Transverse colon (tissue), 4 donors: ENCODE measurements at places on chromosomes 6 and 20. TPM values are rescaled to one million over a fixed set of nuclear protein-coding genes. Genes with fewer than 3 reads are reported as not detected.

DNA sequence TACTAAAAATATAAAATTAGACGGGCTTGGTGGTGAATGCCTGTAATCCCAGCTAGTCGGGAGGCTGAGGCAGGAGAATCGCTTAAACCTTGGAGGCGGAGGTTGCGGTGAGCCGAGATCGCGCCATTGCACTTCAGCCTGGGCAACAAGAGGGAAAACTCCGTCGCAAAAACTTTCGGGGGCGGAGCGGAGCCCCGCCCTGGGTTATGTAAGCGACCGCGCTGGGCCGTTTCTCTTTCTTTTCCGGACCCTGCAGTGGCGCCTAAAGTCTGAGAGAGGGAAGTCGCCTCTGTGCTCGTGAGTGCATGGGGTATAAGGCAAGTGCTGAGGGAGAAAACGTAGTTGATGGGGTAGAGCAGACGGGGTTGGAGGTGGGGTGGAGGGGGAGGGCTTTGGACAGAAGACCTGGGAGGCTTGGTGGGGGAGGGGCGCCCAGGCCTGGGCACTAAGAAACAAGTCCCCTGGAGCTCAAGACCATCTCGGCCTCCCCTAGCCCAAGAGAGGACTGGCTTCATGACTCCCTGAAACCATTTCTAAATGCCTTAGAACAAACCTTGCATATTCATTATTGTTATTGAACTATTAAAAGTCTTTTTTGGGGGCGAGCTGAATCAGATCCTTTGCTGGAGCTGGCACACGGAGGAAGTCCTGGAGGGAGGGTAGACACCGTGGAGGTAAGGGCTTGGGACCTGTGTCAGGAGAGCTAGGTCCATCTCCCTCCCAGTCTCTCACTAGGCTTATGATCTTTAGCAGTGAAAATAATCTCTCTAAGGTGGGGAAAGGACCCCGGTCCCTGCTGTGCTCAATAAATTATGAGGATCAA, 2.7 kb upstream of the MICA start:
- peak; percentile 88 for DNase-seq

Gene ZBTB24
- total RNA-seq = 3.6 TPM

GRCh38 chr6:31143148-31143547, 4.3 kb upstream of the PSORS1C2 start:
- DNase-seq = no peak

DNA sequence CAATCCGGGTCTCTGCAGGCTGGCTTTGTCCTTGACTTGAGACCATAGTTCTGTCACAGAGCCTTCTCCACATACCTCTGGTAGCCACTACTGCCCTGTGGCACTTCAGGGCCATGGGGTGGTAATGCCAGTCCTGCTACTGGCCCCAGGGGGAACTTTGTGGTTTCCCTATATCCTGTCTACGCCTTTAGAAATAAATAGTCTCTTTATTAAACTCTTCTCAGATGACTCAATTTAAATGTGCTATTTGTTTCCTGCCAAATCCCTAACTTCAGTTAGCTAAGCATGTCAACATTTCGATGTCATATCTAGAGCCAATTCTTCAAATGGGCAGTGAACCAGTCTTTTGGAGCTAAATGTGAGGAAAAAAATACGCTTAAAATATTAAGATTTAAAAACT, 60.1 kb downstream of the SEL1L2 start:
- no peak for DNase-seq

GRCh38 chr6:112007805-112008204, 46.1 kb upstream of the CCN6 start:
- peak; percentile 11 for DNase-seq

GRCh38 chr6:15400572-15401004, 154.7 kb downstream of the JARID2 start:
- DNase-seq = peak; percentile 47

GRCh38 chr20:63701329-63702035, 5.0 kb downstream of the TNFRSF6B start:
- DNase-seq = no peak

DNA sequence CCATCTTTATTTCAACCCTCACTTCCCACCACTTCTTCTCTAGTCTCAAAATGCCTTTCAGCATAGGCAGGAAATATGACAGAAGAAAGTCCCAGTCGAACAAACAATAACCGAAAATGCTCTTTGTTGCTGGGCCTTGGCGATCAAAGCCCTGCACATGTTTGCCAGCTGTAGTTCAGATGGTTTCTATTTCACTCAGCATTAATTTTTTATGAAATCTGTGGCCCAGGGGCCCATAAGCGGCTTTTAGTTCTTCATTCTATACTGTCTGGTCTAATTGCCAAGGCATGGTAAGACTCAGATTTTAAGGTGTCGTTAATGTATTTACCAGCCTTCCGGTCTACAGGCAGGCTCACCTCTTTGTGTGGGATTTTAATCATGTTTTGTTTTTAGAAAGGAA, 10.9 kb upstream of the F13A1 start:
- DNase-seq = no peak

- DNase-seq = no peak
Observed at GRCh38 chr20:62191781-62192559, 9.1 kb downstream of the MTG2 start.

DNA sequence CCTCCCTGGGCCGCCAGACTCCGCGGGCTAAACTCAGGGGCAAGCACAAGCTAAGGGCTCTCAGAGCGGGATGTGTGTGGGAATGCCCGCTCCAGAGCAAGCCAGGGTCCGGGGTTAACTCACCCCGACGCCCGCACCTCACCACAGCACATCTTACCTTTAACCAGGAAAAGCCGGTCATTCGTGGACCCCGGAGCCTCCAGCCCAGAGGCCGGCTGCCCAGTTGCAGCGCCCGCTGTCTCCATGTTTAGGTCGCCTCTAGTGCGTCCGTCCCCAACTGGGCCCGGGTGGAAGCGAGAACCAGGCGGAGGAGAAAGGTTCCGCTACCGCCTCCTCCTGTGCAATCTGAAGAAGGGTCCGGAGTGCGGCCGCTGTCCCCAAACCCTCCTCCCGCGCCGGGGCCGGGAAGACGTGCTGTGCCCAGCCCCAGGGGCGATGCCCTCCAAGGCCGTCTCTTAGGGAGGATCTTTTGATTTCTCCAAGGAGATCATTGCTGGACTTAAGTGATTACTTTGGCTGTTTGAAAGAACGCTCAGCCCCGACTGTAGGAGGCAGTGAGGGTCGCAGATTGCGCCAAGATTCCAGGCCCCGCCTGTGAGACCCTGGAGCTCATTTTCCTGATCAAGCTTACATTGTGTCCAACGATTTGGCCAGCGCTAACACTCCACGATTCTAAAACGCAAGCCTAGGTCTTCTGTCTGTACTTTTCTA, at the start of gene TMEM242:
TMEM242 (minus strand) TSS at position 265 of the 711 bp plus-strand sequence; CDS start at position 245, 20 bp downstream.
- DNase-seq = peak; percentile 94

DNA sequence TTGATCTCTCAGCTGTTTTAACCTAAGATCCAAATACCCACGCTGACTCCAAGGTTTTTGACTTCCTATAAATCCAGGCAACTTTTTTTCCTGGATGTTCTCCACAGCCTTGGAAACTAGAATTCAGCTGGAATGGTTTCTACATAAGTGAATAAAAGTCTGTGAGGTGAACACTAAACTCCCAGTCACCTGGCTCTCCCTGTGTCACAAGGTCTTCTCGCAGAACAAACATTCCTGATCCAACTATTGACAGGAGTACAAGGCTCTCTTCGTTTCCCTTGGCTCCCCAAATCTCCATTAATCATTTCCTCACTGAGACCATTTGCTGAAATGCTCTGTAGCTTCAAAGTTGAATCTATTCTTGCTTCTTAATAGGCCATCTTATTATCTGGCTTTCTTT, 265.7 kb downstream of the ADGRG6 start:
- DNase-seq = no peak

- no peak for DNase-seq
Observed at GRCh38 chr6:149347067-149347466, 29.6 kb downstream of the TAB2 start.

GRCh38 chr6:104638841-104639290, 220.9 kb downstream of the HACE1 start:
- no peak for DNase-seq

DNA sequence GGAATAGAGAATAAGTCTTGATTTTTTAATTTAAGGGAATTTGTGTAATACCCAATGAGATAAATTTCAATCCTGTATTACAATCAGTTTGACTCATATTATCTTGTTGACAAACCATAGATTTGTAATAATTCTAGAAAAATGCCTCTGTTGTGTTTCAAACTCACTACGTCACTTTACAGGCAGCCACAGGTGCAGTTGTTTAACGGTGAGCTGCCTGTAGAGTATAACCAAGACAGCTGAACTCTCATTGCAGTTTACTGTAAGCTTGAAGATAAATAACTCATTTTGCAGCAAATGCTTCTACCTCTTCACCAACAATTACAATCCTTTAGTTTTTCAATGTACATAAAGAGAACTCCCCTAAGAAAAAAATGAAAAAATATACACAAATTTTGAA, 114.3 kb downstream of the PRKN start:
- no peak for DNase-seq

- DNase-seq = no peak
Observed at GRCh38 chr6:163735076-163735475, 320.6 kb downstream of the QKI start.

DNA sequence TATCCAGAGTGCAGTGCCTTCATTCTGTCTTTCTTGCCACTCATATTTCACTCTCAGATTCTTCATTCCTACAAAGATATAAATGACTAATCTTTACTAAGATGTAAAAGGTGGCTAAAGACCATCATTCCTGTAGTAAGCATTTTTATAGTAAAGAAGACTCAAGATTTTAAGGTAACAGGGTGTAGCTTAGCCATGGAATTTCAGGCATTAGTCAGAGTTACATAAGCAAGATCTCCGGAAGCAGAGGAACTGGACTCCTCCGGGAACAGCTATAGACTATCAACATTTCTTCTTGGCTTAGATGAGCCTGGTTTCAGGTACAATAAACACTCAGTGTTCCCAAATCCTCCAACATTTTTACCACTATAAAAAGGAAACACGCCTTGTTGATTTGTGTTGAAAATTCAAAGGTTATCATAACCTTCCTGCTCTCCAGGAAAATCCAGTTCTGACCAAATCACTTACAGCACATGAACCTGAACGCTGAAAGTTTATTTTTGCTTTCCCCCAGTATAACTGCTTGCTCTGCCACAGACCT, 23.7 kb downstream of the SERPINB1 start:
- no peak for DNase-seq

Gene BRPF3
- 104 TPM for total RNA-seq

GRCh38 chr6:111791415-111791814, 81.8 kb downstream of the FYN start:
- no peak for DNase-seq

Gene IMPG1
- total RNA-seq = not detected

Gene APCDD1L
- total RNA-seq = 0.16 TPM

Gene TXLNB
- total RNA-seq = 2.1 TPM

Gene POM121L2
- total RNA-seq = not detected

Gene TMEM200A
- total RNA-seq = 19.5 TPM

Gene SAMD10
- total RNA-seq = 5.9 TPM
